ENCODE measurements at places on chromosomes 16 and 17.

DNA sequence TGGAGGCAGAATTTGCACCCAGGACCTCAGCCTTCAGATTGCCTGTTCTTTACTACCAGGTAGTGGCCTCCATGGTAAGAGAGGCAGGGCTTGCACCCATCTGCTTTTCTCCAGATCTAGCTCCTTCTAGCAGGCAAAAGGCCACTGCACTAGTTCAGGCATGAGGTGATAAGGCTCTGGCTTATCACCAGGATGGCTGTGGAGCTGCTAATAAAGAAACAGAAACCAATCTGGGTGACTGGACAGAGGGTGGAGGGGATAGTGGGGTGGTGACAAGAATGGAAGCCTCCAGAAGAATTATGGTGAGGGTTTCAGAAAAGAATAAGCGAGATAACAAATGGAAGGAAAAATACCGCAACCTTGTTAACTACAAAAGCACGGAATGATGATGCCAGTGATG, 15.5 kb upstream of the SUPT4H1 start:
- DNase-seq, result no peak

DNA sequence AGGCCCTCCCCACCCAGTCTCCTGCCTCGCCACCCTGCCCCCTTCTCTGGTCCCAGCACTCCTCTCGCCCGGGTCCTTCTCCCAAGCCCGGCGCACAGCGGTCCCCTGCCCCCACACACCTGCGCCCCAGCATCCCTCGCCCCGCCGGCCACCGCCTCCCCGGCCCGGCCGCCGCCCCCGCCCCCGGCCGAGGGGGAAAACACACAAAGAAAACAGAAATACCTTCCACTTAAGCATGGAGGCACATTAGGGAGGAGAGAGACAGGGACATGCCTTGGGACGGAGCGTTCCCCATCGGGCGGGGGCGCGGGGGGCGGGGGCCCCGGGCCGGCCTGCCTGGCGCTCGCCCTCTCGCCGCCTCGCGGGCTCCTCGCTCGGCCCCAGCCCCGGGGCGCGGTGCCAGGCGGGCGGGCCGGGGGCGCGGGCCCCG, 326 bp downstream of the SRCIN1 start:
- no peak for DNase-seq

GRCh38 chr16:29154676-29155121, 169.8 kb downstream of the LAT start:
- no peak for DNase-seq

DNA sequence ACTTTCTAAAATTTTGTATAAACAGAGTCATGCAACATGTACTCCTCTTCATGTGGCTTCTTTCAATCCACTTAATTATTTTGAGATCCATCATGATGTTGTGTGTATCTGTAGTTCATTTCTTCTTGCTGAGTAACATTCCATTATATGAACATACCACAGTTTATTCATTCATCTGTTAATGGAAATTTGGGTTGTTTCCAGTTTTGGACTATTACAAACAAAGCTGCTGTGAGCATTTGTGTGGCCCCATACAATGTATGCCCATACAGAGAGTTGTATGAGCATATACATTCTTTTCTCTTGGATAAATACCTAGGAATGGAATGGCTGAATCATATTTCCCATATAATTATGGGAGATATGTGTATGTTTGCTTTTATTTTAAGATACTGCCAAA, 85.6 kb downstream of the CLEC16A start:
- no peak for DNase-seq

GRCh38 chr17:962670-963069, 16.9 kb downstream of the NXN start:
- DNase-seq, result no peak

DNA sequence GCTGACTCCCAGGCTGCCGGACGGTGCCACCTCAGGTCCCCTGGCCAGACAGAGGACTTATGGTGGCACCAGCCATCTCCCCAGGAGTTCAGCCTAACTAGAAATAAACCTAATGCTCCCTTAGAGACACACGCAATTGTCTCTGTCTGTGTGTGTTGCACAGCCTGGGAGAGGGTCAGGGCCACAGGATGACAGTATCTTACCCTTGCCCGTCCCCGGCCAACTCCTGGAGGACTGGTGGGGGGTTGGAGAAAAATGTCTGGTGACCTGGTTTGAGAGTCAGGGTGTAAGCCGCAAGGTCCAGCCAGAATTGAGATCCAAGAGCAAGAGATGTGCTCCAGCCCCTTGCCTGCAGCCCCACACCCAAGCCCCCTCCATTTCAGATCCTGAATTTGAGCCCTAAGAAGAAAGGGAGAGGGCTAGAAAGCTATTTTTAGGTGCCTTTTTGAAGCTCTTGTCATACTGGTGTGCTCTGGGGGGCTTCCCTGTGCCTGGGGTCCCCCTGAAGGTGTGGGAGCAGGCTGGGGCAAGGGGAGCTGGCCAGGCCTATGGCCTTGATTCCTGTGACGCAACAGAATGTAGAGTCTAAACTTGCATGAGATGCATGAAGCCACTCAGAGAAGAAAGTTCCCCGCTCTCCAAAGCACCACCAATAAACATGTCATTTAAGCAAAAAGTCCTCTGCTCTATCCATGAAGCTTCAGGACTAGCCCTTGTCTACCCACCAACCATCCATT, 12.9 kb downstream of the ZNF319 start:
- DNase-seq, result no peak

GRCh38 chr16:88939972-88940861, 36.8 kb downstream of the CBFA2T3 start:
- no peak for DNase-seq

DNA sequence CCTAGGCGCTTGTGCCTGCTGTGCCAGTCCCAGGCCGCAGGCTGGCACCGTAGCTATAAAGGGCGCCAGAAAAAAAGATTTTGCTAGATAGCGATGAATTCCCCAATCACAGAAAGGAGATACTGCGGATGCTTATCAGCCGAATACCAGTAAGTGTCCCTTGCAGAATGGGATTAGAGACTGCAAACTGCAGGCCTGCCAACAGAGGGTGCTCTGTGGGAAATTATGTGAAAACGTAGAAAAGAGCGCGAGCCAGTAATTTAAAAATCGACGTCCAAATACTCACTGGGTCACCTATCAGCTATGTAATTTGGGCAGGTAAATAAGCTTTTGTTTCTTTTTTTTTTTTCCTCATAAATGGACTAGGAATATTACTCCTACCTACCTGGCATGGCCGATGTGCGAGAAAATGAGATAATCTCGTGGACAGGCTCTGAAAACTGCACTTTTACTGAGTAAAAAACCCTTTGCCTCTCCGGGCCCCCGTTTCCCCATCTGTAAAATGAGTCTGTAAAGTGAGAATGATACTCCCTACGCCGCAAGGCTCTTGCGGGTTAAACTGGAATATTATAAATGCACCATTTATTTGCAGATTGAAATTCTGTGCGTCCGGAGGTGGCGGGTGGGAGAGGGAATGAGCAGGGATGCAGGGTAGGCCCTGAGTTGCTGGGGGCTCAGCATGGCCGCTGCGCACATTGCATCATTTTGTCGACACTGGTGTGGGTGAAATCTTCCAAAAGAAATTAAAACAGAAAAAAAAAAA, 1.2 kb upstream of the COG1 start:
- peak; percentile 77 for DNase-seq

- no peak for DNase-seq
Observed at GRCh38 chr17:81334987-81335772, 40.1 kb upstream of the SLC38A10 start.

DNA sequence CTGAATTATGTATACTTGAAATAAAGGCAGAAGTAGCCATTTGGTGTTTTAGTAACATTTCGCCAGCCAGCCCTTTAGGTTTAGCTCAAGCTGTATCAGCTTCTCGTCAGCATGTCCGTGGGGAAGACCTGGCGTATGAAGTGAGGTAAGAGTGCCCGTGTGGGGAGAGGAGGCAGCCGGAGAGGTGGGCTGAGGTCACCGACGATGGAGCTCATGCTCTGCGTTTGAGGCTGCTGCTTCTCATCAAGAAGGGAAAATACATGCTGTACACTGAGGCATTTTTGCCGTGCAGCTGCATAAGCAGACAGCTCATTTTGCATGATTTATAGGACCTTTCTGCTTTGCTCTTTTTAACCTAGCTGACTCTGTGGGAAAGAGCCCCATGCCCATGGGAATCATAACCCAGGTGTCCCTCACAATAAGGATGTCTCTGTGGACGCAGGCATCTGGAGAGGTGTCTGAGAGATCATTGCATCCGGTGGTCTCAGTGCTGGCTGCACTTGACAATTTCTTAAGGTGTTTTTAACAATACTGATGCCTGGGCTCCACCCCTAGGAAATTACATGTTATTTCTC, 179.1 kb downstream of the ABCC12 start:
- DNase-seq, result no peak

DNA sequence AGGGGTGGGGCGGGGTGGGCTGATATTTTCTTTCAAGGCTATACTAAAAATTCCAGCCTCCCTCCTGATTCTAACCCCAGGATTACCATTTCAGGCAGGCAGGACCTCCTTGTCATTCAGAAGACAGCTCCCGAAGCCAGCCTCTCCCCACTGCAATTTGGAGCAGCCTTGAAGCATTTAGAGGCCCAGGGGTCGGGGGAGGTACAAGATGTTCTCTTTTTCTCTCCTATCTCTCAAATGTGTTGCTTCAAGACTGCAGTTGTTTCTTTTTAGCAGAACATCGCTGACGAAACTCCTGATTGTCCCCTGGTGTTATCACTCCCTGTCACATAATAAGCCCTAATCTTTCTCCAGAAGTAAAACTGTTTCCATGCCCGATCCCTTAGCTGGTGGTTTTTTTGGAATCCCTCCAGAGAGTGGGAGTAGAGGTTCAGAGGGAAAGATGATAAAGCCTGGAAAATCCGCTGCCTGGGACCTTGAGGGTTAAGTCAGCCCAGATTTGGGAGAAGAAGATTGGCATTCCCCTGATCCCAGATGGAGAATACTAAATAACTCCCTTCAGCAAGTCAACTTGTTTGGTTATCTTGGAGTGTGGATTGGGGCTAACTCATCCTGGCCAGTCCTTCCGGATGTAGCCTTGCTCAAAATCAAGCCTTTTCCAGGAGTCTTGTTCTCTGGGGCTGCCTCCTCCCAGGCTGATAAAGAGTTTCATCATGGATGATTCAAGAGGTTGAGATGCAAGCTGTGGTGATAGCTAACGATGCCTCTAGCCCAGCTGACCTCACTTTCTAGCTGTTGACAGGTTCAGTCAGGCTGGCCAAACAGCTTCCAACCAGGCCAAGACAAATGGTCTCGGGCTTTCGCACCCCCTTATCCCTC, 71.3 kb downstream of the SOX9 start:
- DNase-seq, result no peak
